ENCODE measurements at places on chromosomes 4 and X. TPM values are rescaled to one million over a fixed set of nuclear protein-coding genes. Genes with fewer than 3 reads are reported as not detected.
A peak's percentile ranks its signal among the peaks of the same experiment; 100 is the strongest.

The MAGEA1 gene
- total RNA-seq, result not detected

The CFI gene
- total RNA-seq, result 18.5 TPM

The NLGN4X gene
- 9.7 TPM for total RNA-seq

DNA sequence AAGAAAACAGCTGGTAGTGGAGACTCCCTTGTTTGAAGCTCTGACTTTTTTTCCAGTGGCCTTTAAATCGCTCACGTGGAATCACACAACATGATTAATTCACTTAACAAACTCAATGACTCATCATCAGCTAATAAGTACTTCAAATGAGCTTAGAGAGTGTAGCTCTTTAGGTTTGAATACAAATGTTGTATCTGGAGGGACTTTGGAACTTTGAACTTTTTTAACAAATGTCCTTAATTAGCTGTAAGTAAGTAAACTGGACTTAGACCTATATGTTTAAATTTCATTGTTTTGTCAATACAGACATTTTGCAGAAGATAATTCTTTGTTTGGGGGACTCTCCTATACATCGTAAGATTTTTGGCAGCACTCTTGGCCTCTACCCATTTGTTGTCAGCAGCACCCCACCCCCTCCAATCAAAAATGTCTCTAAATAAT lies 581.1 kb downstream of the SPRY1 start:
- DNase-seq, result no peak

- no peak for DNase-seq
Measured at GRCh38 chr4:32030406-32030805, 1310.2 kb downstream of the PCDH7 start.

DNA sequence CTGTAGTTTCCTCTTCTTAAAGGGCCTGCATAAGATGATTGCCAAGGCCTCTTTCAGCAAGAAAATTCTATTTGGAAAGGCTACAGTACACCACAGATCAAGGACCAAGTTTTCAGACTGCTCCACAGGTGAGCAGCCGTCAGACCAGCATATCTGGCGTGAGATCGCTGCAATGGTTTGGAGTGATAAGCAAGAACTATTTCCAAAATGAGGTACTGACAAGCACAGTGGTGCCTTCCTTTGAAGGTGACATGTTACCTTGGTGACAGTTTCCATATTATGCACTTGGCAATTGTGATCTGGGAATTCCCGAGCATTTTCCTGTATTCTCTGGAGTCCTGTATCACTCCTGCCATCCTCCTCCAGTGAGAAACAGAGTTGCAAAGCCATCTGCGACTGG lies 7.3 kb upstream of the TMEM150C start:
- DNase-seq, result no peak

DNA sequence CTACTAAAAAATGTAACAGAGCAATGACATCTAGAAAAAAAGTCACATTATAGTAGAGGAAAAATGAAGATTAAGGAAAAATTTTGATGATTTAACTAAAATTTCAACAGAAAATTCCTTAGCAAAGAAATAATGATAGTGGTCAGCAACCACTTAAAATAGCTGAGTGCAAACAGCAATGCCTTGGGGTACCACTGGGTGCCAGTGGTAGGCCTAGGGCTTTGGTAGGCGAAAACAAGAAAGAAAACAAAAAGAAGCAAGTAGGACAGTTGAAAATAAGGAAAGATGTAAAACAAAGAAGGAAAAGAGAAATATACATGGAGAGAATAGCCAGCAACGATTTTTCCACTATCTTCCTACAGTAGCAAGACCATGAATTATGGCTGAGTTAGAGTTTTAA lies 313.5 kb upstream of the IRS4 start:
- DNase-seq, result no peak

The ADH1C gene
- total RNA-seq, result 2.0 TPM

The PPBP gene
- total RNA-seq, result 0.34 TPM

GRCh38 chr4:76957004-76957738 lies 7.6 kb downstream of the SEPTIN11 start:
- DNase-seq, result peak; percentile 31

The CYSLTR1 gene
- total RNA-seq, result 1.1 TPM

DNA sequence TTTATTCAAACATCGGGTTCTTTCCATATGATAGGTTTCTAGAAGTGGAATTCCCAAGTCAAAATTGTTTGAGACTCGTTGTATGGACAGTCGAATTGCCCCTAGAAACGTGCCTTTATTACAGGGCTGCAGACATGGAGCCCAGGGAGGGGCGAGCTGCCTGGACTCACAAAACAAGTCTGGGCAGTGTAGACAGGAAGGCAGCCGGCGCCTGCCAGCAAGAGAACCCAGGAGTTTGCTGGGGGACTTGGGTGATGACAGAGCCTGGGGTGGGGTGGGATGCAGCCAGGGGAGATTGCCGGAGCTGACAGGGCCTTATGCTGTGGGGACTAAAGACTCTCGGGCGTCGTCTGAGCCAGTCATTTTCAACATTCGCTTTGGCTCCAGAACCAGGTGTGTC lies 107.4 kb upstream of the MSX1 start:
- DNase-seq, result no peak

- DNase-seq, result no peak
Measured at GRCh38 chr4:98094118-98094517, 49.2 kb downstream of the STPG2 start.

- DNase-seq, result no peak
Measured at GRCh38 chr4:114494246-114494803, 104.3 kb upstream of the UGT8 start.

The SH3RF1 gene
- total RNA-seq, result 7.4 TPM

DNA sequence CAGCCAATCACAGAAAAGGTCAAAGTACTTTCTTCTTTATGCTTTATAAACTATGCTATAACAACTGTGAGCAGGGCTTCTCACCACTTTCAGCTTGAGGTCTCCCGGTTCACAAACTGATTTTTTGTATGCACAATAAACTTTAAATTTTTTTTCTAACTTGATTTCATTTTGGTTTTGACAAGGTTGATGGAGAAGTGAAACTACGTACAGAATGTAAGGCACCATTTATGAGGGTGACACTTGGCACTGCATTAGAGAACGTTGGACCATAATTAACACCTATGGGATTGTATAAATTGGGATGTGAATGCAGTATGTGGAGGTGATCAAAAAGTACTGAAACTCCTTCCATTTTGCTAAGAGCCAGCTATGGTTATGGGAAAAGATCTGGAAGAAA lies 857.9 kb upstream of the HTR2C start:
- no peak for DNase-seq

- no peak for DNase-seq
Measured at GRCh38 chrX:112270991-112271390, 188.4 kb upstream of the TRPC5 start.

- no peak for DNase-seq
Measured at GRCh38 chrX:95764972-95765451, 919.6 kb upstream of the DIAPH2 start.

The MPP1 gene
- 34.1 TPM for total RNA-seq

DNA sequence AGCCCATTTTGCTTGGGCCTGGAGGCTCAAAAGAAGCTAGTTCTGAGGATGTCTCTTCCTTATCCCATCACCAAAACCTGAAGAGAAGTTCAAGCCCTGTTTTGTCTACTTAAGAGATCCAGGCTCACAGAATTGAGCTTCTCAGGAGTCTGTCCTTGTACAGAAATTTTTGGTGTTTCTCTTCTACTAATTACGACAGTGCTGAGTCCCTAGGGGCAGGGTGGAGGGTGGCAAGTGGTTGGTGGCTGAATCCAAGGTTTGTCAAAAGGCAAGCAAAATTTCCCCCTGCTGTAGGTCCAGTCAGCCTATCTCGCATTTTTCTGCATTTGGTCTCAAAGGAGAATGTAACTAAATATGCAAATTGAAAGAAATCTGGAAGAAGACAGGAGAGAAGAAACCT lies 377.9 kb downstream of the SMARCA1 start:
- no peak for DNase-seq

The MAGEB1 gene
- total RNA-seq, result not detected

The PNCK gene
- 10.0 TPM for total RNA-seq

DNA sequence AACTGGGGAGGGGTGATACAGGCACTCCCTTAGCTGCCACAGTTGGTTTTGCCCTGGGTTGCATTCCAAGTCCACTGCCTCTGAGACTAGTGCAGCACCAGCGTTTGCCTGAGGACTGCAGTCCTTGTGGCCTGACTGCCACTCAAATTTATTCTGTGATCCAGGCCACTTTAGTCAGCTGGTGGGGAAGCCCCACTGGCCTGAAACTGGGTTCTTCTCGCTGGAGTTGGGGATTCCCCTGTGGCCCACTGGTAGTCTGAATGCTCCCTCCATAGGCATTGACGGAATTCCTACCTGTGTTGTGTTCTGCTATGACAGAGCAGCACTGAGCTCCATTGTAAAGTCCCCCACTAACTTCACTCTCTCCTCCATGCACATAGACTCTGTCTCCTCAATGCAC lies 63.8 kb downstream of the PTPN13 start:
- DNase-seq, result no peak

DNA sequence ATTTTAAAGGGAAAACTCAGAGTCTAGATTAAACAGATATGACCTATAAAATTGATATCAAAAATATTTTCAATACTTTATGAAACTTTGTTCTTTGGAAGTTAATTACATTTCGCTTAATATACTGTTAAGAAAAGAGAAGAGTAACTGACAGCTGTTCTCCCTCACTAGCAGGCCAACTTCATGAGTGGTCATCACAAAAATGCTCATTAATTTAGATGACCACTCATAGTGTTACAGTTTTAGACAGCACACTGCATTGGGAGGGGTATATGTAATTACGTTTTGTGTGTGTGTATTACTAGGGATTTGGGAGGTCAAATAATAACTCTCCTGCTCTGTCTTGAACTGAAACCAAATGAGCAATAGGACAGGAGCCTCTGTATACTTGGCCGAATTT lies 80.2 kb upstream of the EDNRA start:
- DNase-seq, result no peak

The FSTL5 gene
- total RNA-seq, result not detected

DNA sequence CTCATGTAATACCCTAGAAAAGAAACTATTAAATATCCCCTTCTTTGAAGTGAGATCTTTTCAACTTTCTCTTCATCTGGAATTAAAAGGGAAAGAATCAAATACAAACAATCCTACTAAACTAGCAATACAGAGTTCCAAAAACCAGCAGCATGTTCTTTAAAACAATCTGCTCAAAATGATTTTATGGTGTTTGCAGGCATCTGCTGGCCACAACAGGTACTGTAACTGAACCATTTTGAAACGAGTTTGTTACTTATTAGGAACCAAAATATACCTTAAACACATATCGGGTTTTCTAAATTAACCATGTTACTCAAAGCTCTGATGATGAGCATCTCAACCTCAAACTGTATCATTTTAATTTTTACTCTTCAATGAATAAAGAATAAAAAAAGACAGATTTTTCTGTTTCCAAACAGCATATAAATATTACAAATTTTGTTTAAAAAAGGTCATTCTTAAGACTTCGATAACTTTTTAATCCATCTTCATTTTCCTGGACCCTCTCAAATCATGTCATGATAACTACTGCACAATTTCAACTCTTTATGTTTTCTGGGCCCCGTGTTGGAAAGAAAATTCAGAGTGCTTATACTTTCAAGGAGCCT lies 56.5 kb downstream of the ARAP2 start:
- DNase-seq, result no peak

- DNase-seq, result no peak
Measured at GRCh38 chrX:36957425-36958328, 50.5 kb upstream of the FAM47C start.

The SSX4B gene
- not detected for total RNA-seq

DNA sequence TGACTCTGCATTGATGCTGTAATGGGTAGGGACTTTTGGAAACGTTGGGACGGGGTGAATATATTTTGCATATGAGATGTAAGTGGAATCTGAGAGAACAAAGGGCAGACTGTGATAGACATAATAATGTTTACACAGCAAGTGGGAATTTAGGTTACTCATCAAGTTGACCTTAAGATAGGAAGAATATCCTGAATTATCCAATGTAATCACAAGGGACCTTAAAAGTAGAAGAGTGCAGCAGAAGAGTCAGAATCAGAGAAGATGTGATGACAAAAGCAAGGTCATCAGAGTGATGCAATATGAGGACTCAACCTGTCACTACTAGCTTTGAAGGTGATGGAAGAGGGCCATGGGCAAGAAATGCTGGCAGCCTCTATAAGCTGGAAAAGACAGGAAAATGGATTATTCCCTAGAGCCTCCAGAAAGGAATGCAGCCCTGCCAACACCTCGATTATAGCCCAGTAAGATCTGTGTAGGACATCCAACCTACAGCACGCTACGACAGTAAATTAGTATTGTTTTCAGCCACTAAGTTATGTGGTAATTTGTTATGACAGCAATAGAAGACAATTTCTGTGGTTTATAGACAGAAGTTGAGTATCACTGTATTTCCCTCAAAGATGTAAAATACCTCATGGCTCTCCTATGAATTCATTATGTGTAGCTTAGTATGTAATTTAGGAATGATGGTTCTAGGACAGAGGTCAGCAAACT lies 26.4 kb downstream of the MORC4 start:
- no peak for DNase-seq

DNA sequence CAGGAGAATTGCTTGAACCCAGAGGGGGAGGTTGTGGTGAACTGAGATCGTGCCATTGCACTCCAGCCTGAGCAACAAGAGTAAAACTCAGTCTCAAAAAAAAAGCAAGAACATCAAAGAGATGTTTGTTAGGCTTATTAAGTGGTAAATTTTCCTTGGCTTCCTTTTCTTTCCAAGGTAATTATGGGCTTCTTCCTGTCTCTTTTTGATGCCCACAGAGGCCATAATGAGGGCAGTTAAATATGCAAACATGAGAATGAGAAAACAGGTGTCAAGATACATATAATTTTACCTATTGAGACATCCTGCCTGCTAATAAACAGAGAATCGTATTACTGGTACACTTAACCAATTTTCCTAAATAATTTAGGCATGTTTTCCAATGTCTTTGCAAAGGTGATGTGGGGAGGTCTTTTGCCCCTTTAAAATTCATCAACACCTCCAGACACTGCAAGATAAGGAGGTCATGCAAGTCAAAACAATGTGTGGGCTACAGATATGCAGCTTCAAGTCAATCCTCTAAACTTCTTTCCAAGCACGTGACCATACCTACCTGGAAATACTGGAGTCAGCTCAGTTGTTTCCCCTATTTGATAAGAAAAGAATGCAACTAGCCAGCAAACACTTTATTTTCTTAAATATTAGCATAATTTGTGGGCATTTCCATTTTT lies 2.7 kb downstream of the SLC39A8 start:
- DNase-seq, result no peak

The GLOD5 gene
- total RNA-seq, result not detected

The USP17L12 gene
- not detected for total RNA-seq

The CYTL1 gene
- not detected for total RNA-seq

- DNase-seq, result no peak
Measured at GRCh38 chr4:8083086-8083825, 75.4 kb downstream of the ABLIM2 start.

The RHOXF1 gene
- total RNA-seq, result not detected

DNA sequence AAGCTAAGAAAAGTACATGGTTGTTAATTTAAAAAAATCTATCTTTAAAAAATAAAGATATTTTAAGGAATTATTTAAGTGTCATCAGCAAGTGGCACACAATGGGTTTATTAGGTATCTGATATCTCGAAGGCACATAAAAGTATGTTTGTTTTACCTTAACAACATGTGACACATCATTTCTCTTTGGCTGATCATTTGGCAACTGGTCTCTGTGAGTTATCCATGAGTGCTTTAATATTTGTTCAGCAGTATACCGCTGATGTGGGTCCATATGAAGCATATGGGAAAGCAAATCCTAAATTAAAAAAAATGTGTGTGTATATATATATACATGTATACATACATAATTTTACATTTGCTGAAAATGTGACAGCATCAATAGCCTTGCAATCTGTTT lies 123.2 kb downstream of the RPS6KA6 start:
- no peak for DNase-seq

The PABPC1L2A gene
- not detected for total RNA-seq

Measured in right cardiac atrium (tissue), 5 donors.